ENCODE measurements at places on chromosomes 4 and X. TPM values are rescaled to one million over a fixed set of nuclear protein-coding genes. Genes with fewer than 3 reads are reported as not detected.

Gene AMMECR1
- 8.6 TPM for total RNA-seq

Gene NAT8L
- total RNA-seq, result 3.3 TPM

Gene SLC38A5
- total RNA-seq, result 22.3 TPM

Gene SMR3B
- not detected for total RNA-seq

Gene AGA
- total RNA-seq, result 12.2 TPM

Gene TRMT44
- total RNA-seq, result 6.5 TPM

Gene TCP11X2
- not detected for total RNA-seq

Gene ANXA3
- total RNA-seq, result 8.2 TPM

Gene TRPC5OS
- total RNA-seq, result not detected

Gene RIPPLY1
- total RNA-seq, result 0.49 TPM

Gene TBC1D8B
- total RNA-seq, result 11.6 TPM

Gene SMIM31
- total RNA-seq, result not detected

Gene ADH1C
- total RNA-seq, result not detected

Gene TREX2
- 0.18 TPM for total RNA-seq

Gene UGT2A3
- 97.2 TPM for total RNA-seq

Gene PHKA2
- 15.4 TPM for total RNA-seq

Gene BMPR1B
- not detected for total RNA-seq

Gene FOXP3
- not detected for total RNA-seq

Gene GSX2
- total RNA-seq, result not detected

Gene AP1S2
- total RNA-seq, result 18.8 TPM

Gene PABPC1L2A
- not detected for total RNA-seq

Gene XAGE2
- not detected for total RNA-seq

Gene ABCG2
- 13.2 TPM for total RNA-seq

Gene ZNF141
- total RNA-seq, result not detected

Gene GASK1B
- total RNA-seq, result 40.4 TPM

Gene CLNK
- not detected for total RNA-seq

Gene GPRASP1
- 0.51 TPM for total RNA-seq

Gene FMR1NB
- total RNA-seq, result not detected

Gene C4orf36
- not detected for total RNA-seq

Gene SSX4B
- total RNA-seq, result not detected

Gene LEF1
- total RNA-seq, result 0.22 TPM

Gene FGF13
- total RNA-seq, result 0.84 TPM

Gene RAB39B
- 0.07 TPM for total RNA-seq

Gene HTR2C
- total RNA-seq, result not detected

Gene RBM46
- total RNA-seq, result not detected

Gene PCYT1B
- 15.9 TPM for total RNA-seq

Gene SH2D1A
- total RNA-seq, result not detected

Gene PSAPL1
- 0.02 TPM for total RNA-seq

Gene HSFX2
- total RNA-seq, result not detected

Gene SOWAHB
- 0.27 TPM for total RNA-seq

Gene FRAS1
- total RNA-seq, result 22.5 TPM

Gene PTCHD1
- total RNA-seq, result not detected

Gene F11
- 58.0 TPM for total RNA-seq

Gene MAGEA11
- not detected for total RNA-seq

Gene EVC2
- total RNA-seq, result not detected

Gene TGIF2LX
- not detected for total RNA-seq

Gene ITIH6
- not detected for total RNA-seq

Gene SPANXD
- total RNA-seq, result not detected

Gene QRFPR
- not detected for total RNA-seq

Gene SPATA4
- not detected for total RNA-seq
